ENCODE measurements at places on chromosomes 1 and 21.

DNA sequence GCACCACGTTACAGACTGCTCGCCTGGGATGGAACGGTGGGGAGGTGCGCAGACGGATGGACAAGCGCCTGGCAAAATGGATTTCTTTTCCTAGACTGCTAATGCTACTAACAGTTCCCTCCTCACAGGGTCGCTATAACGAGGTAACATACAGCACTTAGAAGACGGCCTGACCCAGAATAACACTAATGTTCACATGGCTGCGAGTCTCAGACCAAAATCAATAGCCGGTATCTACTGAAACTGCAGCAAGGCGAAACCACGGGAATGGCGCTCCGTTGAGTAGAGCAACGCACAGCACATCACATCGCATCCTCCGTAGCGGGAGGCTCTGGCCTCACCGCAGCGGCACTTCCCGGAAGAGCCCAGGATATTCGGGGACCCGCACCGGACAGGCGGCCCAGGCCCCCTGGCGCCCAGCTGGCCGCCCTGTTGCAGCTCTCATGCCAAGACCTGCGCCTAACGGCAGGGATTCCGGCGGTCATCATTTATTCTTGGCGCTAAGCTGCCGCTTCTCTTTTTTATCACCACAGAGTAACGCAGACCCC, 46.6 kb downstream of the VPS26C start:
- ATAC-seq: peak; percentile 66

DNA sequence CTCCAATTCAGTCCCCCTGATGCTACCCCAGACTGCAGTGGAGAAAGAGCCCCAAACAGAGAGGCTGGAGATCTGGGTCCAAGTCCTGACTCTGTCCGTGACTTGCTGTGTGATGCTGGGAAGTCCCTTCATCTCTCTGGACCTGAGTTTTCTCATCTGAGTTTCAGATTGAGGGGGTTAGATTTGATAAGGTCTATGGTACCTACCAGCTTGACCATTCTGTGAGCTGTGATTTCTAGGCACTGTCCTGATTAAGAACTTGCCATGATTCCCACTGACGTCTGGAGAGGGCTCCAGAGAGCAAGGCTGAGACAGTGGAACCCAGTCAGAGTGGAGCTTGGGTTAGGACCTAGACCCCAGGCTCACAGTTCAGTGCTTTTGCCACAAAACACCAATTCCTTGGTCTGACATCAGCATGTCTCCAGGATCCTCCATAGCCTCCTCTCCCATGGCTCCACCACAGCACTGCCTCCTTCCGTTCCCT, 43.8 kb upstream of the DMBX1 start:
- ATAC-seq: no peak

- ATAC-seq: peak; percentile 22
Measured at GRCh38 chr1:226912587-226913176, 27.4 kb upstream of the COQ8A start.

DNA sequence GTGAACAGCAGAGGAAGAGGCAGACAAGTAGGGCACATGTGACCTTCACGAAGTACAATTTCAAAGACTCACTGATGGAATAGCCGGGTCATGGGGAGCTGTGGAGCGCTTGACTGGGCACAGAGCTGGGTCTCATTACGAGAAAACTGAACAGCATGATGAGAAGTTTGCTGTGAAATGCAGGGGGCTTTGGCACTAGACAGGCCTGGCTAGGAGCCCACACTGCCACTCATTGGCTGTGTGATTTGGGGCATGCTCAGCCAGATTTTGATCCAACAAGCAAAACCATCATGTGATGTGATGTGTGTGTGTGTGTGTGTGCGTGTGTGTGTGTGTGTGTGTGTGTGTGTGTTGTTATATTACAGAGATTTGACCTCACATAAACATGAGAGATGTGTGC, 4.9 kb upstream of the IFNGR2 start:
- ATAC-seq: no peak

GRCh38 chr1:153730468-153730988, 2.7 kb downstream of the INTS3 start:
- ATAC-seq: no peak

GRCh38 chr21:27646691-27647090, 679.8 kb upstream of the ADAMTS5 start:
- no peak for ATAC-seq

DNA sequence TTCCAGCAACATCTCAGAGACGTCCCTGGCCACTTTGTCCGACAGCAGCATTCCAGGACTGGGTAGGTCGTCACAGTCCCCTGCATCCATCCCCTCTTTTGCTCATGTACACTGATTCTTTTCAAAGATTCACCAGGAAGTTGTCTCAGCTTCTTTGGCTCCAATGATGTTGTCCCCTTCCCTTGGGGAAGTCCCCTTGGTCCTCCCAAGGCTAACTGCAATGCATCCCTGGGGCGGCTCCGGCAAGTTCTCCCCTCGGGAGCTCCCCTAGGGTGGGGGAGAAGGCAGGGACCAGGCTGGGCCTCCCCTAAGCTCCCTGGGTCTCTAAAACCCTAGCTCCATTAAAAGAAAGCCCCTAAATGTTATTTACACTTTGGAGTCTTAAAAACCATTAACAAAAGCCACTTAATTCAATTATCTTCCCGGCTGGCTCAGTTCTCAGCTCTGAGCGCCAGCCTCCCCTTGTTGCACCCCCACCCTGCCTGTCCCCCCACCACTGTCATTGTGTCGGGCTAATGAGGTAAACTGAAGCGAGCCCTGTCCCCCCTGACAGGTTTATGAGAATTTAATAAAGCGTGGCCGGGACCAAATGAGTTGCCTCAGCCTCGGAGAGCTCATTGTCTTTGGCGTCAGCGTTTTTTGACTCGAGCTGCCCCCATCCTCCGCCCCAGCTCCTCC, 25.3 kb downstream of the KNCN start:
- ATAC-seq: no peak

DNA sequence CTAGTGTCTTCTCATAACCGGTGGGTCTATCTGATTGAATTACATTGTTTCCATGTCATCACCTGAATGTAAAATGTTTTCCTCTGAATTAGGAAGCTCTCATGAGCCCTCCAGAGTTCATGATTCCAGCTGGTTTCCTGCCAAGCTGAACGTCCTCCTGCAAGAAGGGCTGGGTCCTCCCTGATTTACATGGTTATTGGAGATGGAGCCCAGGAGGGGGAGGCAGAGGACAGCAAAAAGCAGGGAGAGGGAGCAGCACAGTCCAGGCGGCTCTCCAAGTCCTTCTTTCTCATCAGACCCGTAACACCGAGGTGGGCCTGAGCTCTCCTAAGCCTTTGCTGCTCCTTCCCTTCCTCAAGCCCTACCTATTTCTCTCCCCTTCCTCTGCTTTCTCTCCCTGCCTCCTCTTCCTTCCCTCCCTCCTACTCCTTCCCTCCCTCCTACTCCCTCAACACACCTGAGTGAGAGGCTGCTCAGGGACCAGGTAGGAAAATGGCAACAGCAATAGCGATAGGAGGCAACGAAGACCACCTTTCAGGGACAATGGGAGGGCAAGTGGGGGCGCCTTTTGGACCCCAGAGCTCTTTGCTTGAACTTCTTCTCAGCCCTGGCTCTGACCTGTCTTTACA, 265.9 kb downstream of the PRDM2 start:
- ATAC-seq: peak; percentile 100

- no peak for ATAC-seq
Measured at GRCh38 chr1:75937034-75937433, 4.8 kb upstream of the ASB17 start.

GRCh38 chr21:17462276-17462981, 50.4 kb upstream of the CXADR start:
- no peak for ATAC-seq

DNA sequence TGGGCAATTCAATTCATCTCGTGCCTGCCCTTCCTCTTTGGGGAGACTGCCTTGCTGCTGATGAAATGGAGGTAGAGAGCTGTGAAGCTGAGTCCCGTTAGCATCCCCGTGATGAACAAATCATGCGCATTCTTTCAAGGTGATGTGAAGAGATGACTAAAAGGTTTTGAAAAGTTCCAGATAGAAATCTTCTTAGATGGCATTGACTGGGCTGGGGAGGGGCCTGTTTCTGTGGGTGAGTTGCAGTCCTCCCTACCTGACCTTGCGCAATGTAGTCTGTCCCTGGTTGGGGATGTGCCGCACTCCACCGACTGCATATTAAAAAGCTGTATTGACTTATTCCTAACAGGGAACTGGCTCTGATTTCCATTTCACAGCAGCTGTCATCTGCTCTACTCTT, 49.6 kb downstream of the ST6GALNAC3 start:
- no peak for ATAC-seq

GRCh38 chr1:237851210-237851845, 39.4 kb downstream of the ZP4 start:
- ATAC-seq: no peak

GRCh38 chr1:165444897-165445370, at the start of gene RXRG:
TSS of gene RXRG (minus strand) at chr1:165445126. CDS start at chr1:165444893, 233 bp downstream.
- peak; percentile 95 for ATAC-seq

GRCh38 chr21:45458281-45459170, 53.6 kb downstream of the COL18A1 start:
- no peak for ATAC-seq

- ATAC-seq: no peak
Measured at GRCh38 chr1:161193561-161194235, 5.2 kb downstream of the ADAMTS4 start.

DNA sequence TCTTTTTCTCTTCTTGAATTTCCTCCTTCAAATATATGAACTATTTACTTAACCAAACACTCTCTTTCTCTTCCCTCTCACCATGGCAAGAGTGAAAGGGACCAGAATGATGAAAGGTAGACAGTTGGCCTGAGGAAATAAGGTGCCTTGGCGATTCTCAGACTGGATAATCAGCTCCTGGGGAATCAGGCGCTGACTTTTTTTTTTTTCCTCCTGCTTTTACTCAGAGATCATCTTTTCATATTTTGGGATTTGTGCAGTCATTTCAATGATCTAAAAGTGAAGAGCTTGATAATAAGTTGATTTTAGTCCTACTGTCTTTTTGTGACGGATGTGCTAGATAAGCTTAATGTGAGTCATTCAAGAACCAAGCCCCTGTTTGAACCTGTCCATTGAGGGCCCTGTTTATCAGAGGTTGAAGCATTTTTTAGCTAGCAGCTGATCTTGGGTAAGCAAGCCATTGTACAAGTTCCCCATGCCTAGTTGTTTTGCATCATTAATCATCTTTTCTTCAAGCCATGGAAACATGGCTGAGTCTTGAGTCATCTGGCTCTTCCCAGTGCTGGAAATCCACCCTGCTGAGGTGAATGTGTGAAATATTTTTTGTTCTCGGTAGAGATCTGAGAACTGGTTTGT, 40.8 kb downstream of the ITSN1 start:
- ATAC-seq: peak; percentile 83

DNA sequence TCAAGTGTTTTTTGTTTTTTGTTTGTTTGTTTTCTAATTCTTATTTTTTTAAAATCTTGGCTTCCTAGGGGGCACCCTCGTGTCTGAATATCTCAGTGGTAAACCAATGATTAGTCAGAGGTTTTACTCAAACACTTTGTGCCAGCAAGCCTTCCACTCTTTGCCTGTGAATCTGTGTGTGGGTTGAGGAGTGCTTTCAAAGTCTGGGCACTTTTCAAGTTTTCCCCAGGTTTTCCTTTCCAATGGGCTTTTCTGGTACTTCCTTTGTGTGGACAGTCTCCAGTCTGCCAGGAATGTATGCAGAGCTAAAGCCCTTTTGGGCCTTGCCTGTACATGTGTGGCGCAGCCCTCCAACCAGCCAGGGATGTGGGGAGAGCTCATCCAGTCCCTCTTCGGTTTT, 9.7 kb upstream of the PPIE start:
- ATAC-seq: no peak

DNA sequence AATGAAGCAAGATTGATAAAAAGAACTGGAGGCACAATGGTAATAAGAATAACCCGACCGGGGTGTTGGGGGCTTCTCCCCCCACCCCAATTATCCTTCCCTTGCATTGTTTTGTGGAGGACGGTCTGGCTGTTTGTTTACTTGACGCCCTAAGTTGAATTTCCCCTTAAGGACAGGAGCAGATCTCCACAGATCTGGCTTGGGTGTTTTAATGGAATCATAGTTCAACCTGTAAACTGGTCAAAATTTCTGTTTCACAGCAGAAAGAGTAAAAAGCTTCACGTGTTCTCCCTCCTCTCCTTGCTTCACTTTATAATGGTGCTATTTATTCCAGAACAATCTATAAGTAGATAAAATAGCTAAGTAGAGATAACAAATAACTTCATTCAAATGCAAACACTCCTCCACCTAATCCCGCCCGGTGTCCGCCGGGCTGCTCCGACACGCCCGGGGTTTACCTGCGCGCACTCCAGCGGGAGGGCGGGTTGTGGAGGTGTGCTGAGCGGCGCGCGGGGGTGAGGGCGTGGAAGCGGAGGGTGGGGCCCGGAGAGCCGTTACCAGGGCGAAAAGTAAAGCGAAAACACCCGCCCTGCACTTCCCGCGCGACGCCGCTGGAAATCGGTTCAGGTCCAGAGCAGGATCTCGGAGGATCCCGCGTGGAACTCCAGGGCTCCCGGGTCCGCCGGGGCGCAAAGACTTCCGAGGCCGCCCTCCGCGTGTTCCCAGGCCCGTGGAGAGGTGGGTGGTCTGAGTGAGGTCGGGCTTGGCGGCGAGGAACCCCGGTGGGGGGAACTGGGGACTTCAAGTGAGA, 2.0 kb upstream of the ATF3 start:
- ATAC-seq: no peak

DNA sequence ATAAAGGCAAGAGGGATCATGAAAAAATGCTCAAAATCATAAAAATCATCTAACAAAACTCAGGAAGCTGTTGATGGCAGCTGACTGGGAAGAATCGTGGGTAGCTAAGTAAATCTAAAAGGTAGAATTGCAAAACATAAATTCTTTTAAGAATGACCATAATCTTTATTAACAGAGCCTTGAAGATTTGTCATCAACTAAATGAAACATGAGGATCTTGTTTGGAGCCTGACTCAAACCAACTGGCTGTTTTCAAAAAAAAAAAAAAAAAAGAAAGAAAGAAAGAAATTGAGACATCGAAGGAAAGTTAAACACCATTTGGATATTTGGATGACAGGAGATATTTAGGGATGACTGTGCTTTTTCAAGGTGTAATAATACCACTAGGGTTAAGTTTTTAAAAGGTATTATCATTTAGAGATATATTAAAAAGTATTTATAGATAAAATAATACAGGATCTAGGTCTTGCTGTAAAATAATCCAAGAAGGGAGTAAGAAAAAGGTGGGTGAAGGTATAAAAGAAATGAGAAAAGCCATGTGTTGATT, 48.6 kb downstream of the CD34 start:
- no peak for ATAC-seq

DNA sequence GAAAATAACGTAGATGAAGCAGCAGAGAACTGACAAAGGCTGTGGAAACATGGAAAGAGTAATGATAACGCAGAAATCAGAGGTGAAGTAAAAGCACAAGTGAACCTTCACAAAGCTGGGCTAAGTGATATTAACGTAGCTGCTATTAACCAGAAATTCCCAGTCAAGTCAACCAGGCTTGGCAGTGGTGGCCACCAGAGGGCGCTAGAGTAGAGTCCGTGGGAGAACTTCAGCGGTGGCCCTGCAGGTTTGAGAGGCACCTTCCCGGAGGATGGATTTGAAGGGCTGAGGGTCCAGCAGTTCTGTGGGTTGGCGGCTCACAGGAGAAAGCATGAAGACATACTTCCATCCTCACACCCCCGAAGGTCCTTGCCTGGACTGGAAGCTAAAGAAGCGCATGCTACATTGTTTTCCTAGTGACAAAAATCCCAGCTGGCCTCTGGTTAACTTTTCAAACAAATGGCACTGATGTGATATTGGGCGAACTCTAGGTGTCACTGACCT, 81.7 kb upstream of the ZNF648 start:
- ATAC-seq: peak; percentile 36

- ATAC-seq: peak; percentile 99
Measured at GRCh38 chr1:212368073-212368484, 46.6 kb downstream of the PACC1 start.

Data from motor neuron (in vitro differentiated cells).